ENCODE measurements at places on chromosomes 4 and X.

DNA sequence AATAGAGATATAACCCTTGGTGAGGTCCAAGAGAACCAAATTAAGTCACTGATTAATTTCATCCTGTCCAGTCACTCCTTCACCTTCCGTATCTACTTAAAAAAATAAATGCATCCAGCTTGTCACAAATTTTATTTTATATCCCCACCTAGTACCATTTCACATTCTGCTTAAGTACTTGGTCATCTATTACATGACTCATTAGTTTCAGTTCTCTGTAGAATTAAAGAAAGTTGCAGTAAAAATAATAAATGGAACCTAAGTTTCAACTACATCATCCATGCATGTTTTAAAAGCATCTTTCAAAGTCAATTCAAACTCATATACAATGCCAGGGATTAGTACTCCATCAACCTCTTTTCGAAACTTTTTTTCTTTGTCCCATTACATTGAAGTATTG lies 130.2 kb downstream of the SH2D1A start:
- DNase-seq, result no peak

DNA sequence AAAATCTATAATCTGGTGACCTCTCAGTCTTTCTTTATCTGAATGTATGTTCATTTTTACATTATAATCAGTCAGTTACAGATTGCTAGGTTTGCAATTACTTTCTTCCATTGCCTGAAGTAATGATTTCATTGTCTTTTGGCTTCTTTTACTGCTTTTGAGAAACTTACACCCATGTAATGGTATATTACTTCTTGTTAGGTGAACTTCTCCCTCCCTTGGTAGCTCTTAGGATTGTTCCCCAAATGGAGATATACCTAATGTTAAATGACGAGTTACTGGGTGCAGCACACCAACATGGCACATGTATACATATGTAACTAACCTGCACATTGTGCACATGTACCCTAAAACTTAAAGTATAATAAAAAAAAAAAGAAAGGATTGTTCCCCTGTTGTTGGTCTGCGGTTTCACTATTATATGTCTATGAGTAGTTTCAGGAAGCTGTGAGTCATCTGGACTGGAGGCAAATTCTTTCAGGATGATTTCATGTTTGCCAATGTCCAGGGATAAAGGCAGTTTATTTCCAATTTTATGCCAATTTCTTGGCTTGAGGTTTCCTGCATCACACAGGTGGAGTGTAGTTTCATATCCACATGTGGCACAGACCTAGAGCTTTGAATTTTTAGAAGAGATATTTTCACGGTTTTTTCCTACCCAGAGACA lies 21.8 kb downstream of the SPANXC start:
- no peak for DNase-seq

DNA sequence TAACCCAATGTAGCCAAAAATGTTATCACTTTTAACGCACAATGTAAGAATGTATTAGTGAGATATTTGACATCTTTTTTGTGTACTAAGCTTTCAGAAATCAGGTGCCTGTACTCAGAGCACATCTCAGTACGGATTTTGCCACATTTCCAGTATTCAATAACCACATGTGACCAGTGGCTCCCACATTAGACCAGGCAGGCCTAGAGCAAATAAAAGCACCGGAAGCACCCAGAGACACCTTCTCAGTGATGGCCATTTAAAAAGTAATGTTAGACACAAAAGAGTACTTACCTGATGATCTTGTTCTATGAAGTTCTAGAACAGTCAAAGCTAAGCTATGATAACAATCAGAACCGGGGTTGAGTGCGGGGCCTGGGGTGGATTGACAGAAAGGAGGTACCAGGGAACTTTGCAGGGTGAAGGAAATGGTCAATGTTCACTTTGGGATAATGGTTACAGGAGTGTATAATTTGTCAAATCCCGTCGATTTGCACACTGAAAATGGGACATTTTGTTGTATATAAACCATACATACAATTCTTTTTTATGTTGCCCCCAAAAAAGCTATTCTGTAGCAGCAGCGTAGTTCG lies 1.2 kb downstream of the CTPS2 start:
- DNase-seq, result no peak

DNA sequence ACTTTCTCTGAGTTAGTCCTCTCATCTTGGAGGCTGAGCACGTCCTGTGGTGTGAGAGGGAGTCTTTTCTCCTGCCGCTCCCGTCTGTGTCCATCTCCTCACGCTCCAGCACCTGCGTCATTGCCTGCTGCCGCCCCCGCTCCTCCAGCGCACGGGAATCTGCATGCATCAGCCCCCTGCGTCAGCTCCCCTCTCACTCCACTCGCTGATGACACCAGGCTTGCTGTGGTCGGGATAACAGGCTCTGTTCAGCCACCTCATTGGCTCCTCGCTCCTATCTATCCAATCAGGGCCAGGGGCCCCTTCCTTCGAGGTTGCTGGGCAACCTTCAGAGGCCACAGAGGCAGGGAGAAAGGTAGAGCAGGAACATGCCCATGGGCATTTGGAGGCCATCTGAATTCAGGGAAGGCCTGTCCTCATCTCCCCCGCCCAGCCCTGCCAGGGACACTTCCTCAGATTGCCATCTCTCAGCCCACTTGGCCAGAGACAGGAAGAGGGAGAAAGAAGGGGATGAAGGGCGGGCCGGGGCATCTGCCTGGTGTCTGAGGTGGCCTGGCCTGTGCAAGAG lies 9.3 kb downstream of the ZNF185 start:
- no peak for DNase-seq
